ENCODE measurements at places on chromosomes 13 and 19. TPM values are rescaled to one million over a fixed set of nuclear protein-coding genes. Genes with fewer than 3 reads are reported as not detected.

DNA sequence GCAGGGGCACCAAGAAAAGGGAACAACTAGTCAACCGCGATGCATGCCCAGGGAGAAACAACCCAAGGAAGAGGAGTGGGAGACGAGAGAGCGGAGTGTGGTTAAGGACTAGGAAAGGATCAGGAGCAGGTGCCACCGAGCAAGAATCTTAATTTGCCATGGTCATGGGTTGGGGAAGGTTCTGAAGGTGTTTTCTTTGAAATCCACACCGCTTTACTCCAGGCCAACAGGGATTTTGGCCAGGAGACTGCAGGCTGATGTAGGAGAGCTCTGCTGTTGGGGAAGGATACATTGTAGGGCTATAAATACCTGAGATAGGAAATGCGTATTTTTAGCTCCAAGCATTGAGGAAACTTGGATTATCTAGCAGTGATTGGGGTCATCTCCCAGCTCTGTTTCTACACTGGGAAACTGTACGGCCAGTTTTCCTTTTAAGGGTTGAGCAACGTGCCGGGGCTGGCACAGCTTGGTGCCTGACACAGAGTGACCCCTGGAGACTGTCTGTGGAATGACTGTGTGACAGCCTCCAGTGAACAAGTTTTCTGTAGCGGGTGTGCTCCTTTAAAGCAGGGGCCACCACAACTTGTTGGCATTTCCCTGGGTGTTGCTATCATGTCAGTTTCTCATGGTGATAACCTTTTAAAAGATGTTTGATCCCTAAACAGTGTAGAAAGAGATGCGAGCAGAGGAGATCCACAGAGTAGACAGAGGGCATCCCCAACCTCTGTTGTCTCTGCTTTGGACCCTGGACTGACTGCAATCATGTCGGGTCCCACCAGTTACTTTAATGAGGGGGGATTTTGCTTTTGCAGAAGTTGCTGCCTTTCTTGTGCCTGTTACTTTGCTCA, 34.3 kb downstream of the ZNF536 start:
- no peak for DNase-seq

GRCh38 chr19:28159065-28159464, 1053.9 kb downstream of the UQCRFS1 start:
- DNase-seq, result no peak

DNA sequence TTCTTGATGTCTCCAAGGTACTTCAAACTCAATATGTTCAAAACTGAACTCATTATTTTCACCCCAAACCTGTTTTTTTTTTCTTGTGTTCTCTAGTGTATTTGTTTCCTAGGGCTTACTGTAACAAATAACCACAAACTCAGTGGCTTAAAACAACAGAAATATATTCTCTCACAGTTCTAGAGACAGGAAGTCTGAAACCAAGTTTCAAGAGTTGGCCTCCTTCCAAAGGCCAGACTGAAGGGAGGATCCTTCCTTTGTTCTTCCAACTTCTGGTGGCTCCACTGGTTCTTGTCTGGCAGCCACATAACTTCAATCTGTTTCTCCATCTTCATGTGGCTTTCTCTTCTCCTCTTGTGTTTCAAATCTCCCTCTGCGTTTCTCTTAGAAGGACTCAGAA, 62.0 kb upstream of the PDCD5 start:
- DNase-seq, result no peak

The FGF21 gene
- total RNA-seq, result not detected

DNA sequence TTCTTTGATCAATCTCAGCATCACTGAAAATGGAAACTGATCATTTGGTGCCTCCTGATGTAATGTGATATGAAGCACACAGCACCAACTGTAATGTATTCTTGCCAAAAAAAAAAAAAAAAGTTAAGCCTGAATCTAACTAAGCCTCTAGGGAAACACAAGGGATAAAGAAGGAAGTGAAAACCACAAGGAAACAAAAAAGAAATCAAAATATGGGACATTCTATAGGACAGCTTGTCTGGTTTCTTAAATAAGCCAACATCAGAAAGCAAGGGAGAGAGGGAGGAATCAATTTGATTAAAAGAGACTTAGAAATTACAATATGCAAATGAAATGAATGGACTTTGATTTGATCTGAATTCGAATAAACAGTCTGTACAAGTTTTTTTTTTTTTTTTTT, 20.6 kb upstream of the METTL21C start:
- DNase-seq, result no peak

GRCh38 chr13:80571346-80572307, 230.7 kb upstream of the SPRY2 start:
- DNase-seq, result peak; percentile 30

The CACNG6 gene
- total RNA-seq, result not detected

Data from chondrocyte (in vitro differentiated cells).